IPS DF 6.9 (cell line): ENCODE measurements at places on chromosomes 16 and 17.

GRCh38 chr17:50582741-50583140 lies 22.2 kb downstream of the CACNA1G start:
- DNase-seq: no peak

DNA sequence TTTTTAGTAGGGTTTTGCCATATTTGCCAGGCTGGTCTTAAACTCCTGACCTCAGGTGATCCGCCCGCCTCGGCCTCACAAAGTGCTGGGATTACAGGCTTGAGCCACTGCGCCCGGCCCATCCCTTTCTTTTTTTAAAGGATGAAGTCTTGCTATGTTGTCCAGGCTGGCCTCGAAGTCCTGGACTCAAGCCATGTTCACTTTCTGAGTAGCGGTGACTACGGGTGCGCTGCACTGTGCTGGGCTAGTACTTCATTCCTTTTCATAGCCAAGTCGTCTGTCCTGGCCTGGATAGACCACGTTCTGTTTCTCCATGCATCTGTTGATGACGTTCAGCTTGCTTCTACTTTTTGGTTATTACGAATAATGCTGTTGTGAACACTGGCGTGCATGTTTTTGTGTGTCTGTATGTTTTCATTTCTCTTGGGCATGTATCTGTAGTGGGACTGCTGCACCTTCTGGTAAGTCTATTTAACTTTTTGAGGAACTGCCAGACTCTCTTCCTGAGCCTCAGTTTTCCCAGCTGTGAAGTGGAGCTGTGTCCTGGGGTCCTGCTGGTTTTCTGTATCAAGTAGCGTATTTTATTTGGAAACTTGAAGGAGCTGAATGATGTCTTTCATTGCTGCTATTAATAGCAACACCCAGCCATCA lies 40.0 kb upstream of the GSE1 start:
- no peak for DNase-seq

DNA sequence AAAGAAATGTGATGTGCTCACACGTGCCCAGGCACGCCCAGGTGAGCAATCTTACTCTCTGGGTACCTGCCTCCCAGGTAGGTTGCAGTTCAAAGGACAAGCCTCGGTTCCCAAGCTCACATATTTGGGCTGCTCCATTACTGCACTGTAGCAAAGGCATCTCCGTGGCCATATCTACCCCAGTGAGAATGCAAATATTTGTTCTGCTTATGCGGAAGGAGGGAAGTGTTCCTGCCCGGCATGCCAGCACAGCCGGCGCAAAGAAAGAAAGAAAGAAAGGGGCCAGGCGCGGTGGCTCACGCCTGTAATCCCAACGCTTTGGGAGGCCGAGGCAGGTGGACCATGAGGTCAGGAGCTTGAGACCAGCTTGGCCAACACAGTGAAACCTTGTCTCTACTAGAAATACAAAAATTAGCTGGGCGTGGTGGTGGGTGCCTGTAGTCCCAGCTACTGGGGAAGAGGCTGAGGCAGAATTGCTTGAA lies 30.7 kb downstream of the SLC43A2 start:
- no peak for DNase-seq

- no peak for DNase-seq
These were observed 6.8 kb downstream of the DUS1L start for GRCh38 chr17:82058855-82059249.

- no peak for DNase-seq
These were observed 410 bp upstream of the HOXB5 start for GRCh38 chr17:48593840-48594537.

DNA sequence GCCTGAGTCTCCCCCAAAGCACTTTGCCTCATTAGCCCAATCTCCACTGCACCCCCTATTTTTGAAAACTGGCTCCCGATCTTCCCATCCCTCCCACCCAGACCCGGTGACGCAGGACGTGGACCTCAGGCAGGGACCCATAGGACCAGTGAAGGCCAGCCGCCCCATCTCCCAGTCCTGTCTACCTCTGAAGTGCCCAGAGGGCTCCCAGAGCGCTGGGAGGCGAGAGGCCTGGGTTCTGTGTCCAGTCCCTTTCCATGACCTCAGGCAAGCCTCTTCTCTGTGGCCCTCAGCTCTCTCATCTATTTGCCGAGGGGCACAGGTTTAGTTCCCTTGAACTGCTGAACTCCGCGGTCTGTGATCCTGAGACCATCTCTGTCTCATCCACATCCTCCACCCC lies 714 bp downstream of the TNS4 start:
- DNase-seq: no peak

DNA sequence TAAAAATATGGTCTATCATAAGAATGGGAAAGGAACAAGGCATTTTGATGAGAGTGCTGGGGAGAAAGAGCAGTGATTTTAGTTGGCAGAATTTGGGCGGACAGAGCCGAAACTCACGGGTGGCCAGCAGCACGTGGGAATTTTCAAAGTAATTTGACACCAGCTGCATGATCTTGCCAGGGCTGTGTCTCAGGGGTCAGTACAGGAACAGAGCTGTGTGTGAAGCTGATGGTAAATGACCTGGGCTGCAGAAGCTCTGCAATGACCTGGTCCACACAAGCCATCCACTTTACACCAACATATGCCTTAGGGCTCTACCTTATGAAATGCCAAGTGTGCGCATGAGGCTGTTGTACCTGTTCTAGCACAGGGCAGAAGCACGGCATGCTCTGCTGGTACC lies 112.0 kb downstream of the ZFHX3 start:
- DNase-seq: no peak

DNA sequence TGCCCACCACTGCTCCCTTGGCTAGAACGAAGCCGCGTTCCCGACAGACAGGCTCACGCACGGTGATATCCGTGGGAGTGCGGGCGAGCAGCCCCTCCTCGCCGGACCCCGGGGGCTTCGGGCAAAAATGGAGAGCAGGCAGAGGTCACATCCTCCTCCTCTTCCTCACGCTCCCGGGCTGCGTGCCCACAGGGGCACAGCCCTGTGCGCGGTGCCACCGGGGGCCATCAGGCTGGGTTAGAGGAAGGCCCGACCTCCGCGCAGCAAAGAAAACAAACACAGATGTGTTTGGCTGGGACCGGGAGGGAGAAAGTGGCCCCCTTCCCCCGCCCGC lies 519 bp upstream of the NTN1 start:
- DNase-seq: no peak

DNA sequence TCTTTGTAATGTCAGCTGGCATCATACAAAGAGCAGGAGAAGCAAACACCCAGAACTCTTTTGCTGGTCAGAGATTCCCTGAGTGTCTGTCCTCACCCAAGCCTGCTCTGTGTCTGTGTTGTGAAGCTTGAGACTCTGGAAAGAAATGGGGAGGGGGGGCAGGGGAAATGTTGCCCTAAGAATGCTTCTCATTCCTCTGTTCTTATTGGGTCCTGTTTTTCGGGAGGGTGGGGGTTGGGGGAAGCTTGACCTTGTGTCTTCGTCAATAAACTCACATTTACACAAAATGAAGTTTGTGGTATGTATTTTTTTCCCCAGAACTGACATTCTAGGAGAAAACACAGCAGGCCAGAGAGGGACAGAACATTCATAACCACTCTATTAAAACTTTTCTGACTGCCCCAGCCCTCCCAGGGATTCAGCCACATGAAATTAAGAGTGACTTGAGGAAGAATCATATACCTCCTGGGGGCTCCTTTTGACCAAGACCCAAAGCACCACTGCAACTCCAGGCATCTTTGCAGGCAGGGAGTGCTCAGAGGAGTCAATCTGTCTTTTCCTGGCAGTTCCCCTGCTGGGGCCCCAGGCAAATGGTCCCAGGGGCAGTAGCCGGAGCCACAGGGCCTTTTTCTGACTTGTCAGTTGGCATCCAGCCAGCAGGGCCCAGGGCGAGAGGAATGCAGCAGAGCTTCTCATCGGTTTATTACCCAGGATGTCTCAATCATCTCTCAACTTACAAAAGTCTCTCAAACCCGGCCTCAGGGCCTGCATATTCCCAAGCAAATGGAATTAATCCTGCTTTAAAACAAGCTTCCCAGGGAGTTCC lies 5.1 kb upstream of the RASL10B start:
- DNase-seq: no peak

DNA sequence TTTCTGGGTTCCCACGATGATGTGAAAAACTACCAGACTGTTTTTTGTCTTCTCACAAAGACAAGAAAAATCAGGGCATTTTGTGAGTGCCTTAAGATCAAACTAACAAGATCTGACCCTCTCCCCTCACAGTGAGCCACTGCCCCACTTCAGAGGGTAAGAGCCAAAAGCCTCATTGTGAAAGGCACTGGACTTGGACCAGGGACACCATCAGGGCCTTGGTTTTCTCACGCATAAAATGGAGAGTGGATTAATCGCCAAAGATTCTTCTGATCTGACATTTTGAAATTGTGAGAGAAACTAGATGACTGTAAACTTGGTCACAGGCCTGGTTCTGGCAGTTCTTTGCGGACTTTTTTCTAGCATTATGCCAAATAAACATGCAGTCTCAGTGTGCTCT lies 21.0 kb upstream of the ENDOV start:
- DNase-seq: no peak

GRCh38 chr17:74001145-74001544 lies 202.3 kb upstream of the RPL38 start:
- no peak for DNase-seq

DNA sequence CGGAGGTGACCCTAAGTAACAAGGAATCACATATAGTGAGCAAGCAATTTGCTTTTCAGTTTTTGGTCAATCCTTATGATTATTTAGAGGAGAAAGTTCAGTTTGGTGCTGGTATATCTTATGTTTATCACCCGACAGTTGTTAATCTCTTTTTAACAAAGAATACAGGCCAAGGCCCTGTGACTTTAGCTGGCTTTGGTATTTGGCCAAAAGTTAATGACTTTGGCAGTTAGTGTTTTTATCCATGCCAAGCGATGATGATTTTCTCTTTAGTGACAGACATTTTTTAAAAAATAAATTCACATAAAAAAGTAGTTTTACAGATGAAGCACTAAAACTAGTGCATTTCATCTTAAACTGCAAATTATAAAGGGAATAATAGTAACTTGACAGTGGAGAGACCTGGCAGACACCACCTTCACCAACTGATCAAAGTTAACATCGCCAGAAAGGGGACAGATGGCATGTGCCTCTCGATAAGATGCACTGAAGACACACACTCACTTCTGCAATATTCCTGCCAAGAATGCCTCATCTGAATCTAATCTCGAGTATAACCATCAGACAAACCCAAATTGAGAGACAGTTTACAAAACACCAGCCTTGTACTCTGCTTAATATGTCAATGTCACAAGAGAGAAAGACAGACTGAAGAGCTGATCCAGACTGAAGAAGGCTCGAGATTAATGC lies 6.9 kb downstream of the DEXI start:
- DNase-seq: no peak

DNA sequence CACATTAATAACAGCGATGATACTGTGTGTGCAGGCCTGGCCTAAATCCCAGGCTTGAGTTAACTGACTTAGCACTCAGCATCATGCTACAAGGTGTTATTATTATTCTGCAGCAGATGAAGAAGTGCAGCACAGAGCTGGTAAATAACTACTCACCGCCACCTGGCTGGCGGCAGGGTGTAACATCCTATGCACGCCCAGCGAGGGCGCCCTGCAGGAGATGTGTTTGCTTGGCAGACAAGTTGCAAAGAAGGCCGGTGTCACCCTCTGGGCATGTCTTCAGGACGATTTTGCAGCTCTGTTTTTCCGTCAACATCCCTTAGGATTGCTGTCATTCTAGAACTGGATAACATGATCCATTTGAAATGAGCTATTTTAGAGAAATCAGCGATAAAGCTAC lies 30.1 kb downstream of the DNAH9 start:
- no peak for DNase-seq

GRCh38 chr17:49995055-49995738 lies at the start of gene DLX3:
DLX3 (minus strand) TSS chr17:49995224; CDS start chr17:49994998, 226 bp downstream.
- DNase-seq: no peak

DNA sequence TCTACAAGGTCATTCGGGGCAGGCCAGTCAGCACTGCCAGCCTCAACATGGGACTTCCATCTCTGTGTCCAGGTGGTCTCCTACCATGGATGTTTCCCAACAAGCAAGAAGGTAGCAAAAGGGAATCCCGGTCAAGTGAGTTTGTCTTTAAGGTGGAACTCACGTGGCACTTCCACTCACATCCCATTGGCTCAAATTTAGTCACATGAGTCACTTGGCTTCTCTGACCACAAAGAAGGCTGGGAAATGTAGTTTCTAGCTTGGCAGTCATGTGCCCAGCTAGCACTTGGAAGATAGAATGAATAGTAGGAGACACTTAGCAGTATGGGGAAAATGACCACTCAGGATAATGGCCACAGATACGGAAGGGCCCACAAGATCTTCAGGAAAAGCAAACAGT lies 106.6 kb downstream of the AIPL1 start:
- no peak for DNase-seq

DNA sequence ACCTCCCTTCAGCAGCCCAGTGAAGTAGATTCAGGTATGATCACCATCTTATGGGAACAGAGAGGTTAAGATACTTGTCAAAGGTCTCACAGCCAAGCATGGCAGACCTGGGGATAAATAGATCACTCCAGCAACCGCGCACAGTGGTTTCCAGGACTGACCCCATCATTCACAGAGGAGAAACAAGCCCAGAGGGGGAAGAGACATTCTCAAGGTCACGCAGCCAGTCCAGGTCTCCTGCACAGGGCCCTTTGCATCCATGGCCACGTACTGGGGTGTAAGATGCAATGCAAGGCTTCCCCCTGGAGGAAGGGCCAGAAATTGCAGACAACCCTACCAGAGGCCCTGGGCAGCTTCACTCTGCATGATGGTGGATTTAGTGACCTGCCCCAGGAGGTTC lies 19.9 kb downstream of the TLE7 start:
- DNase-seq: no peak

DNA sequence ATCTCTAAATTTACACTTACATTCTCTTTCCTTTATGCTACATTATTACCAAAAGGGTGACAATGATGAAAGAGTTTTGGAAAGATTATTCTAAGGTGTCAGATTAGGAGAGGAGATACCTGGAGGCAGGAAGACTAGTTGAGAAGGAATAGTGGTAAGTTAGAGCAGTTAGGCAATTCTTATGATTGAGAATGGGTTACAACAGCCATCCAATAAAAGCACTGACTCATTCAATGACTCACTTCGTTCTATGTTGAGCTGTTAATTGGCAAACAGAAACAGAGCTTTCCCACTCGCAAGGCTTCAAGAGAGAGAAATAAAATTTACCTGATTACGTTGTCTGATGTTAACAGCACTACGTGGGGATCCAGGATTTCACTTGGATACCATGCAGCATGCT lies 5.8 kb downstream of the NUP88 start:
- DNase-seq: no peak

GRCh38 chr16:57606147-57606846 lies 22.1 kb upstream of the ADGRG1 start:
- no peak for DNase-seq

DNA sequence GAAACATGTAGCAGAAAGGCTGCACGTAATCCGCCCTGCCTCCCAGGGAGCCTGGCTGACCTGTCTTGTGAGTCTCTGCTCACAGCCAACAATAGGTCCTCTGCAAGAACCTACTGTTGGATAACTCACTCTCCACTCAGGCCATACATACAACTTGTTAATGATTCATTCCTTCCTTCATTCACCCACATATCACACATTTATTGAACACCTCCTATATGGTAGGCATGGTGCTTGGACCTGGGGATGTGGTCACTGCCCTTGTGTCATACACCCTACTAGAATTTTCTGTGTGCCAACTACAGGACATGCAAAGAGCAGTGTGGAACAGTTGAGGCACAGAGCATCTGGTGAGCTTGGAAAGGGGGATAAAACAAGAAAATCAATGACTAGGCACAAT lies 28.1 kb upstream of the HNF1B start:
- no peak for DNase-seq
